ENCODE measurements at places on chromosomes 11 and 22. TPM values are rescaled to one million over a fixed set of nuclear protein-coding genes. Genes with fewer than 3 reads are reported as not detected.

The RTN4R gene
- 0.51 TPM for total RNA-seq

The SHISAL1 gene
- total RNA-seq, result not detected

The MUC5AC gene
- not detected for total RNA-seq

The CLMP gene
- not detected for total RNA-seq

The OR56A1 gene
- not detected for total RNA-seq

The GLYATL1B gene
- total RNA-seq, result not detected

The FAM168A gene
- total RNA-seq, result 26.8 TPM

The PRSS23 gene
- not detected for total RNA-seq

The BIK gene
- 1.3 TPM for total RNA-seq

The OR52B4 gene
- total RNA-seq, result not detected

The TRPM5 gene
- not detected for total RNA-seq

The NCF4 gene
- 117 TPM for total RNA-seq

GRCh38 chr11:113728814-113729213 is 22.7 kb upstream of the TMPRSS5 start:
- no peak overlapping the region for H3K4me3 ChIP-seq
- no peaks in the 10 kb centered on the region for H3K36me3 ChIP-seq

GRCh38 chr22:40309631-40310030 is 36.7 kb upstream of the ADSL start:
- H3K4me3 ChIP-seq, result no peak overlapping the region
- no peaks in the 10 kb centered on the region for H3K27me3 ChIP-seq
- DNase-seq, result no peak
- no peak overlapping the region for H3K27ac ChIP-seq
- H3K4me1 ChIP-seq, result no peaks in the 10 kb centered on the region
- H3K36me3 ChIP-seq, result peaks cover 84% of the 10 kb centered on the region

DNA sequence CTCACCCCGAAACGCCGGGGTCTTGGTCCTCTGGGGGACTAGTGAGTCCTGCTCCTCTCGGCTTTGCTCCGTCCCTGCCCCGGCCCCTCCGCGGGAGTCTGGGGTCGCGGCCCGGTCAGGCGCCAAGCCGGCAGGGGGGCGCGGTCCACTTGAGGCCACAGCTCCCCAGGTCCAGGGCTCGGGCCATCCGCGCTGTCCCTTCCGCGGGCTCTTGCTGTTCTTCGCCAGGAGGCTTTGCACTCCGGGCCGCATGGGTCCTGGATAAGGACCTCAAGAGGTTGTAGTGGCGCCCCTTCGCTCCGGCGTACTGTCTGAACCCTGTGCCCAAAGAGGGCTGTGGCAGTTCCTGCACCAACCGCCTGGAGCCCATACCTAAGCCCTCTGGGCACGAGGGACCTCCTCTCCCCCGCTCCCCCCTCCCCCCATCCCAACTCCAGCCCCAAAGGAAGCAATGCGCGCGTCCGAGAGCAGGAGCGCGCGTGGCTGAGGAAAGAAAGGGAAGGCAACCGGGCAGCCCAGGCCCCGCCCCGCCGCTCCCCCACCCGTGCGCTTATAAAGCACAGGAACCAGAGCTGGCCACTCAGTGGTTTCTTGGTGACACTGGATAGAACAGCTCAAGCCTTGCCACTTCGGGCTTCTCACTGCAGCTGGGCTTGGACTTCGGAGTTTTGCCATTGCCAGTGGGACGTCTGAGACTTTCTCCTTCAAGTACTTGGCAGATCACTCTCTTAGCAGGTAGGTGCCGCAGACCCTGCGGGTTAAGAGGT is at the start of gene ADM:
ADM (plus strand) TSS at position 579 of the 767 bp plus-strand sequence. CDS start 628 bp downstream, outside the sequence.
- no peak within 1 kb of the TSS for H3K27ac ChIP-seq
- H3K36me3 ChIP-seq, result no peaks in the 10 kb centered on the region
- peaks cover 34% of the 10 kb centered on the region for H3K27me3 ChIP-seq
- peaks cover 42% of the 10 kb centered on the region for H3K4me1 ChIP-seq

DNA sequence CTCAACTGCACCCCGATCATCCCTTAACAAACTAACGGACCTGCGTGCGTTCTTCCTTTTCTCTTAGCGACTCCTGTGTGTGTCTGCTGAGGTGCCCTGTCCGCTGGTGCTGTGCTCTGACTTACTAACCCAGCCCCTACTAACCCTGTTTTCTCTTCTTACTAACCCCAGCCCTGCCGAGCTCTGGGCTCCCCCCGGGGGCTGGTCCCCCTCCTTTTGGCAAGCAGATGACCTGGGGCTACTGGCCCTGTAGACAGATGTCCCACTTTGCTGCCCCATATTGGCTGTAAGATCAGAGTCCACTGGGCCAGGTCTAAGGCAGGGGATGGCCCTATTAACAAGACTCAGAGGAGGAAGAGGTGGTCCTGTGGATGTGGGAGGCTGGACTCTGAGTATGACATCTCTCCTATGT is 14.7 kb downstream of the MIAT start:
- no peaks in the 10 kb centered on the region for H3K36me3 ChIP-seq
- H3K4me1 ChIP-seq, result peaks cover 88% of the 10 kb centered on the region
- no peak for DNase-seq
- no peak overlapping the region for H3K4me3 ChIP-seq
- no peaks in the 10 kb centered on the region for H3K27me3 ChIP-seq

- peaks cover 57% of the 10 kb centered on the region for H3K36me3 ChIP-seq
- H3K4me3 ChIP-seq, result no peak overlapping the region
- peaks cover 5% of the 10 kb centered on the region for H3K4me1 ChIP-seq
- no peak for DNase-seq
- H3K27ac ChIP-seq, result no peak overlapping the region
Observed at GRCh38 chr11:46693597-46694012, 6.8 kb downstream of the ARHGAP1 start.

DNA sequence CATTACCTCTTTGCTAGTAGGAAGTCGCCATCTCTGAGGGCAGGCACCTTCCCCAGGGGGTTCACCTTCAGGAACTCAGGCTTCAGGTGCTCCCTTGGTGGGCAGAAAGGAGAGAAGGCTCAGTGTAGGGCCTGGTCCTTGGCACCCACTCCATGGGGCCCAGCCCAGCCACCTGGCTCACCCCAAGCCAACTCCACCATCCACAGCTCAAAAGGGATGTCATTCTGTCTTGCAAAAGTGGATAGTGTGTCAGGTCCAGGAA is 2.7 kb upstream of the GSTT4 start:
- no peaks in the 10 kb centered on the region for H3K36me3 ChIP-seq
- H3K27ac ChIP-seq, result no peak overlapping the region
- H3K27me3 ChIP-seq, result no peaks in the 10 kb centered on the region

DNA sequence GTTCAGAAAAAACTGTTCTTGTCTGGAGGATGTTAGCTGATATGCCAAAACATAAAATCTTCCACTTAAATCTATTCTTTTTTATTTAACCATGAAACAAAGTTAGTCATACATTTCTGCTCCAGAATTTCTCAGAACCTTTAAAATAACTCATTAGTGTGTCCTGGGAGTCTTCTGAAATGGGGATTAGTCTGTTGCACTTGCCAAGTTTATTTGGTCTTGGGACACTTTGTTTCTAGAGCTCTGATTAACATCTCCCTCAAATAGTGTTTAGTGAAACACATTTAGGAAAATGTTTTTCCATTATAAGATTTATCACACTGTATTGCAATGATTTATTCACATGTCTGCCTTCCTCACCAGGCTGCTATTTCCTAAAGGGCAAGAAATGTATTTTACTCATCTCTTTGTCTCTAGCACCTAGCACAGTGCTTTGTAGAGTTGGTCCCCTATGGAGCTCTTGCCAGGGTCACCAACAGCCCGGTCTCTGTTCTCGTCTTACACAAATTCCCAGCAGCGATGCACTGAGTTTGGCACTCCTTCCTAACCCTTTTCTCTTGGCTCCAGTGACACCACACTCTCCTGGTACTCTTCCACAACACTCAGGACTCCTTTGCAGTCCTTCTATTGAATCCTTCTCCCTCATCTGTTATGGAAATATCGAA is 189.2 kb downstream of the CSNK2A3 start:
- H3K27ac ChIP-seq, result no peak overlapping the region
- no peak for DNase-seq
- H3K4me3 ChIP-seq, result no peak overlapping the region
- peaks cover 3% of the 10 kb centered on the region for H3K27me3 ChIP-seq
- no peaks in the 10 kb centered on the region for H3K4me1 ChIP-seq
- no peaks in the 10 kb centered on the region for H3K36me3 ChIP-seq

GRCh38 chr11:50298182-50298988 is 265.7 kb downstream of the OR4C45 start:
- no peaks in the 10 kb centered on the region for H3K36me3 ChIP-seq
- H3K27me3 ChIP-seq, result no peaks in the 10 kb centered on the region
- H3K4me1 ChIP-seq, result no peaks in the 10 kb centered on the region
- no peak overlapping the region for H3K4me3 ChIP-seq
- H3K27ac ChIP-seq, result no peak overlapping the region

- no peaks in the 10 kb centered on the region for H3K4me1 ChIP-seq
- H3K4me3 ChIP-seq, result no peak overlapping the region
- H3K27me3 ChIP-seq, result no peaks in the 10 kb centered on the region
- no peaks in the 10 kb centered on the region for H3K36me3 ChIP-seq
Observed at GRCh38 chr11:26929806-26930517, 64.0 kb upstream of the FIBIN start.

DNA sequence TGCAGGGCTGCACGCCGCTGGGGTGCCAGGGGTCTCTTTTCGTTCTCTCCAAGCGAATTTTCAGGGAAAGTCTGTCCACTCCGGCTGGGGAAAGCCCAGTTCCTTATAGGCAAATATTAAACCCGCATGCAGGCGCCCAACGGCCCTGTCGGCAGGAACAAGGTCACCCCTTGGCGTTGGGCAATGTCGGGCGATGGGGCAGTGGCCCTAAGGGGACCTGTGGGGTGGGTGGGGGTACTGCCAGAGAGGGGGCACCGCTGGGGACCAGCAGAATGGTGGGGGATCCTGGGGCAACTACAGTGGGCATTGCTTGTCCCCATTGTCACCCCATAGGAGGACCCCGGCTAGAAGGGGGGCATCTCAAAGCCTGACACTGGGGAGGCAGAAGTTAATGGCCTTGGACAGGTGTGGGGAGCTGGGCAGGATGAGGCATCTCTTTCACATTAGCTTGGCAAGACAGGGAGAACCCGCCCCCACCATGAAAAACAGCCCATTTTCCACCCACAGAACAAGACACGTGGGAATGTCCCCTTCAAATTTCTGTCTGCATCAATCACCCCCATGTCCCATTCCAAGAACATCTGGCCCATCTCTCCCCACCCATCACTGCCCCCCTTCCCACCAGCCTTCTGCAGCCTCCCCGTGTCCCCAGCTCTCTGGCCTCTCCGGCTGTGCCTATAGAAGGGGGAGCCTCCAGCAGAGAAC is 5.5 kb upstream of the IGF2 start:
- no peak overlapping the region for H3K27ac ChIP-seq
- no peak overlapping the region for H3K4me3 ChIP-seq
- peaks cover 10% of the 10 kb centered on the region for H3K4me1 ChIP-seq
- H3K27me3 ChIP-seq, result no peaks in the 10 kb centered on the region
- DNase-seq, result no peak

- no peak overlapping the region for H3K27ac ChIP-seq
- no peak overlapping the region for H3K4me3 ChIP-seq
- H3K36me3 ChIP-seq, result no peaks in the 10 kb centered on the region
- H3K27me3 ChIP-seq, result no peaks in the 10 kb centered on the region
- no peaks in the 10 kb centered on the region for H3K4me1 ChIP-seq
Observed at GRCh38 chr22:49693416-49693815, 134.3 kb downstream of the BRD1 start.

GRCh38 chr11:25453471-25453870 is 878.5 kb upstream of the ANO3 start:
- no peak overlapping the region for H3K4me3 ChIP-seq
- no peaks in the 10 kb centered on the region for H3K4me1 ChIP-seq
- DNase-seq, result no peak
- H3K27me3 ChIP-seq, result no peaks in the 10 kb centered on the region
- no peak overlapping the region for H3K27ac ChIP-seq
- H3K36me3 ChIP-seq, result no peaks in the 10 kb centered on the region

GRCh38 chr11:114082767-114083181 is 23.3 kb downstream of the ZBTB16 start:
- H3K36me3 ChIP-seq, result no peaks in the 10 kb centered on the region
- no peak overlapping the region for H3K4me3 ChIP-seq
- no peak overlapping the region for H3K27ac ChIP-seq
- H3K4me1 ChIP-seq, result peaks cover 40% of the 10 kb centered on the region

- no peak for DNase-seq
- no peaks in the 10 kb centered on the region for H3K36me3 ChIP-seq
- no peak overlapping the region for H3K4me3 ChIP-seq
- peaks cover 12% of the 10 kb centered on the region for H3K4me1 ChIP-seq
- H3K27ac ChIP-seq, result no peak overlapping the region
Observed at GRCh38 chr22:43167001-43167589, 15.7 kb downstream of the TSPO start.

- H3K27ac ChIP-seq, result no peak overlapping the region
- peak; percentile 26 for DNase-seq
- peaks cover 8% of the 10 kb centered on the region for H3K27me3 ChIP-seq
Observed at GRCh38 chr11:69102732-69103615, 52.8 kb upstream of the SMIM38 start.

- H3K27me3 ChIP-seq, result no peaks in the 10 kb centered on the region
- no peaks in the 10 kb centered on the region for H3K36me3 ChIP-seq
- H3K27ac ChIP-seq, result no peak overlapping the region
- H3K4me3 ChIP-seq, result no peak overlapping the region
- DNase-seq, result no peak
Observed at GRCh38 chr11:128582496-128583366, 4.6 kb downstream of the ETS1 start.

GRCh38 chr11:66467756-66468155 is 1.1 kb downstream of the PELI3 start:
- peak overlapping the region; percentile 82 for H3K4me3 ChIP-seq
- peaks cover 27% of the 10 kb centered on the region for H3K4me1 ChIP-seq
- no peaks in the 10 kb centered on the region for H3K27me3 ChIP-seq
- H3K27ac ChIP-seq, result no peak overlapping the region

DNA sequence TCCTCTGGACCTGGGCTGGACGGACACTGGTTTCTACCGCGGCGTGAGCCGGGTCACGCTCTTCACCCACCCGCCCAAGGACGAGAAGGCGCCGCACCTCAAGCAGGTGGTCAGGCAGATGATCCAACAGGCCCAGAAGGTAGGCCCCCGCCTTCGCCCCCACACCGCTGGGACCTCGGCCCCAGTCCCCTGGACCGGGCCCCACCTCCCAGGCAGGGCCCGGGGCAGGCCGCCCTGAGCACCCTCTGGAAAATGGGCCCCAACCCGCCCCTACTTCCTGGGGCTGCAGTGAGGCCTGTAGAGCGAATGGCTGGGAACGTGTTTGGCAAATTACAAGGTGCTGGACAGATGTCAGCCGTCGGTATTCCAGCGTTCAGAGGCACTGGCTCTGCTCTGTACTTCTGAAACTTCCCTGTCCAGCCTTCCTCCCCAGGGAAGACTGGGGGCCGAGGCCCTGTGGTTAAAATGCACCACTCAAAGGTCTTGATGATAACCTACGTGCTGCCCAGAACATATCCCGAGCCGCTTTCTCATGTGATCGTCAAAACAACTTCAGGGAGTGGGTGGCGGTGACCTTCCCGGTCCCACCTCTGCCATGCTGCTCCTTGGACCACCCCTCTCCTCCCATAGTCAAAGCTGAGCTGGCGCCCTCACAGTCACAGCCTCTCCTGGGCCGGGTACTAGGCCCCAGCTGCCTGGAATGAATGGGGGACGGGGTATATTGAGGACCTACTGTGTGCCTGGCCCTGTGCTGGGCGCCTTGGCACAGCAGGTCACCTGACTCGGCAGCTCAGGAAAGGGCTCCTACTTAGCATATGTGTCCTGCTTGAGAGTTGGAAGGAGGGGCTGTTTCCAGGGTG is 869 bp downstream of the FAM83F start:
- H3K36me3 ChIP-seq, result no peaks in the 10 kb centered on the region
- peak overlapping the region; percentile 36 for H3K4me3 ChIP-seq
- DNase-seq, result no peak
- peaks cover 13% of the 10 kb centered on the region for H3K4me1 ChIP-seq

- no peaks in the 10 kb centered on the region for H3K27me3 ChIP-seq
- peak overlapping the region; percentile 25 for H3K27ac ChIP-seq
- H3K4me1 ChIP-seq, result peaks cover 7% of the 10 kb centered on the region
- peak; percentile 94 for DNase-seq
- no peak overlapping the region for H3K4me3 ChIP-seq
Observed at GRCh38 chr11:406796-407650, 7.8 kb downstream of the SIGIRR start.

- no peaks in the 10 kb centered on the region for H3K4me1 ChIP-seq
- H3K36me3 ChIP-seq, result no peaks in the 10 kb centered on the region
- no peak overlapping the region for H3K27ac ChIP-seq
- H3K4me3 ChIP-seq, result no peak overlapping the region
Observed at GRCh38 chr11:39102236-39102635, 2357.2 kb downstream of the LRRC4C start.
